Vein endothelial cell (primary cell): ENCODE measurements at places on chromosomes 1 and 21. TPM values are rescaled to one million over a fixed set of nuclear protein-coding genes. Genes with fewer than 3 reads are reported as not detected.

Gene ARL8A
- total RNA-seq: 32.0 and 39.6 TPM in 2 replicates

Gene APH1A
- total RNA-seq: 175 and 177 TPM in 2 replicates

Gene CR2
- not detected in 2 replicates for total RNA-seq

Gene CD1B
- not detected in 2 replicates for total RNA-seq

Gene PATJ
- 3.2 and 3.9 TPM in 2 replicates for total RNA-seq

Gene C1orf185
- not detected in 2 replicates for total RNA-seq

Gene GJA8
- total RNA-seq: not detected in 2 replicates

Gene TMEM183A
- 113 and 126 TPM in 2 replicates for total RNA-seq

Gene SPRR2A
- not detected in 2 replicates for total RNA-seq

Gene RPTN
- total RNA-seq: not detected in 2 replicates

Gene BARHL2
- not detected in 2 replicates for total RNA-seq

Gene KRTAP19-1
- not detected in 2 replicates for total RNA-seq
